ENCODE measurements at places on chromosomes 16 and 17.

- no peak for DNase-seq
These were observed 7.3 kb downstream of the MSLN start for GRCh38 chr16:767743-768235.

DNA sequence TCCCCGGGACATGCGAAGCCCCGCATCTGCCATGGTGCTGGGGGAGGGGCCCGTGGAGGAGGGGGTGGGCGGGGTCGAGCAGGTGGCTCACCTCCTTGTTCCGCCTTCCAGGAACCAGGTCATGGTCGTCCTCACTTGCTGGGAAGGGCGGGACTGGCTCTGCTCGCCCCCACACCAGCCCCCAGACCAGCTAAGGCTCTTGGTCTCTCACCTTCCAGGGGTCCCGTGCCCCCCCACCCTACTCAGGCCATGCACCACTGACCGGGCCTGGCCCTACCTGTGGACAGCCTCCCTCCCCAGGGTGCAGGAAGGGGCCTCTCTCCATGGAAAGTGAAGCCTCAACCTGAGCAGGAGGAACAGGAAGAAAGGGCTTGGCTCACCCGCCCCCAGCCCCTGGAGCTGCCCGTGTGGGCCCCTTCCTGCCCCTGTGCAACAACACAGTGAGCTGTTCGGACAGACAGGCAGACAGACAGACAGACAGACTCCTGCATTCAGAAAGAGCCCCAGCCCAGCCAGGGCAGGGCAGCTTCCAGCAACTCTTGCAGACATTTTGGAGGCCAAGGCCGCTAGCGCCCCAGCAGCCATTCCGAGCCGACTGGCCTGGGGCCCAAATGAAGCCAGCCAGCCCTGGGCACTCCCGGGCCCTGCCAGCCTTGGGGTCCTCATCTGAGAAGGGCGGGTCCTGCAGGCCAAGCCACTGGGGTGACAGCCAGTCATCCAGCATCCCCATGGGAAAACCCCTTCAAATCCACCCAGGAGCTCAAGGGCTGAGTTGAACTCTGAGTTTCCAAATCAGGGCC is 8.1 kb upstream of the KREMEN2 start:
- no peak for DNase-seq

- no peak for DNase-seq
These were observed 452.2 kb downstream of the KCNJ2 start for GRCh38 chr17:70621566-70621965.

DNA sequence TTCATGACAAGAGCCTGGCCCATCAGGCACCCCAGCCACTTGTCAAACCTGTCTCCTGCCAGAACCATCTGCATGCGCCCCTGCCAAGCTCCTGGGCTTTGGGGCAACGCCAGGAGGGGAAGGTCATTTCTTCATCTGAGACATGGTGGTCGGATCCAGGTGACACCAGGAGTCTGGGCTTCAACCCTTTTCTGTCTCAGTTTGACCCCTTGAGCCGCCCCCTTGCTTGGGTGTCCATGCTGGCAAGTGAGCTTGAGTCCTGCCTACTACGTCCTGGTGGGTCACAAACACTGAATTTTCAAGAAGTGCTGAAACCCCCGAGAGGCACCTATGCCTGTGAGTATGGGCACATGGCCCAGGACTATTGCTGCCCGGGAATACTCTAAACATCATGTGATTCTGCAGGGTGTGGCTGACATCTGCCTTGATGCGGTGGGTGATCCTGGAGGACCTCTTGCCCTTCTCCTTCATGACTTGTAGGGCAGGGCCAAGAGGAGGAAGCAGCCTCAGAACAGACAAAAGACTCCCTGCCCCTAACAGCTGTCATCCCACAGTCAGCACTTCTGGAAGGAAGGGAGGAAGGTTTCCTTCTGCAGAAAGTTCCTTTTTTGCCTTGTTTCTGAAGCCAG is 43.4 kb downstream of the TNFRSF13B start:
- no peak for DNase-seq

DNA sequence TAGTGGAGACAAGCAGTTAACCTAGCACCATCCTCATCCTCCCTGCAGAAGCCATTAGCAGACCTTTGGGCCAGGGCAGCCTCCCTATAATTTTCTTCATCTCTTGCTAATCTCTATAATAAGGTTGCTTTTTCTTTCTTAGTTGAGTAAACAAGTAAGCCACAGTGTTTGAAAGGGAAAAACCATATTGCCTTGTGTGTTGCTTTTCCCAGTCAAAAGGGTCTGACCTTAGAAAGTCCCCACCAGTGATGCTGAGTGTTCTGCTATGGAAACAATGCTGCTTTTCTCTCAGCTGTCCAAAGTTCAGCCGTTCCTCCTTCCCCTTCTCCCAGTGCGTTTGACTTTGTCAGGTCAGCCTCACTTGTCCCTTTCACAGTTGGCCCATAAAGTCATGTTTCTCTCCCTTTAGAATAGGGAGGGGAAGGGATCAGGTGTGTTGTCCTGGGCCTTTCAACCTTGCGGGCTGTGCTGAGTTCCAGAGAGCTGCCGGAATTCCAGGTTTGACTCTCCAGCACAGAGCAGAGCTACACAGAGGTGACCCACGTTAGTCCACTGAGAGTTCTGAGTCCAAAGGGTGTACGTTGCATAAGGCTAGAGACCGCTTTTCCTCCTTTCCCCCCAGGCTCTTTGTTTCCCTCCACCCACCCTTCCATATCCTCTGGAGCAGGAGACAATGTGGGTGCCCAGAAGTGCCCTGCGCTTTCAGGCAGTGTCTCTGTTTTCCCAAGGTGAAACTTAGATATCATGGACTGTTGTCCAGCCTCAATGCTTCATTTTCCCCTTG is 15.9 kb upstream of the CLEC18C start:
- no peak for DNase-seq

DNA sequence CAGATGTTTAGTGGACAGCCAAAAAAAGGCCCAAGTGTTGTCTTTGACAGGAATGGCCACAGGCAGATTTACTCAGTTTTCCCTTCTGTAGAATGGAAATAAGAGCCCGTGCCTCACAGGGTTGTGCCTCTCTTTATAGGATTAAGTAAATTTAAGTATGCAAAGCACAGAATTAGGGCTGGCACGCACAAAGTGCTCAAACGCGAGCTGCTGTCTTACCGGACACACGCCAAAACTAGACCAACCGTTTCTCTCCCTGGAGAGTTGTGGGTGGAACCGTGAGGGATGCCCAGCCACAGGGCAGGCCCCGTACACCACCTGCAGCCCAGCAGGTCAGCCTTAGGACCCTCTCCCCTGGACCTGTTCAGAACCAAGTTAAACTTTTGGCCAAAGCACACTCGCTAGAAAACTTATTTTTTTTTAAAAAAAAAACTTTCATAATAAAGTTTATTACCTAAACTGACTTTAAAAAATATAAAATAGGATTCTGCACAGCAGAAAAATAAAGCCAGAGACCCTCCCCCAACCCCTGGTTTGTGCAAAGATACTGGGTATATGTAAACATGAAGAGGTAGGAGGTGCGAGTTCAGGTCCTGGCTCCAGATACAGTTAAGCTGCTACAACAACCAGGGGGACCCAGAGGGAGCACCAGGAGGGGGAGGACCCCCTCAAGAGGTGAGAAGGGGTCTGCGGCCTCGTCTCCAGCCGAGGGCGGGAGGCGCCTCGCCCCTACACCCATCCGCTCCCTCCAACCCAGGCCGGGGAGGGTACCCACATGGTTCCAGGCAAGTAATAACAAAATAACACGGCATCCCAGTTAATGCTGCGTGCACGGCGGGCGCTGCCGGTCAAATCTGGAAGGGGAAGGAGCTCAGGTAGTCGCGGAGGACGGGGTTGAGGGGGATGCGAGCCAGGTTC is 1.8 kb downstream of the SOCS1 start:
- DNase-seq: no peak

- DNase-seq: no peak
These were observed 12.2 kb downstream of the CMC2 start for GRCh38 chr16:80994451-80994850.

DNA sequence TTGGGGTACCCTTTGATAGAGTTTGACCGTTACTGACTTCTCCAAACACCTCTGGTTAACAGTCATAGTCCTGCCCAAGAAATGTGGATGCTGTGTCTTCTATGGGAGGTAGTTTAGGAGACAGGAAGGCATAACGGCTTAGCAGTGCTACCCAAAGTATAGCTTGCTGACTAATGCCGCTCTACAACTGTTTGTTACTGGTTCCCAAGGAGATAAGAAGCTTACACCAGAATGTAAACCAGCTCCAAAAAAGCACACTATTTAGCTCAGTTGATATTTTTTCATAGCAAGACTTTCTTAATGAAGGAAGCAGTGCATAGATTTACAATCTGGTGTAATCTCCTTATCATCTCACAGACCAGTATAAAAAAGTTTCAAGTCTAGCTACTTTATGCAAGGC is 95.7 kb downstream of the HS3ST3B1 start:
- DNase-seq: no peak

DNA sequence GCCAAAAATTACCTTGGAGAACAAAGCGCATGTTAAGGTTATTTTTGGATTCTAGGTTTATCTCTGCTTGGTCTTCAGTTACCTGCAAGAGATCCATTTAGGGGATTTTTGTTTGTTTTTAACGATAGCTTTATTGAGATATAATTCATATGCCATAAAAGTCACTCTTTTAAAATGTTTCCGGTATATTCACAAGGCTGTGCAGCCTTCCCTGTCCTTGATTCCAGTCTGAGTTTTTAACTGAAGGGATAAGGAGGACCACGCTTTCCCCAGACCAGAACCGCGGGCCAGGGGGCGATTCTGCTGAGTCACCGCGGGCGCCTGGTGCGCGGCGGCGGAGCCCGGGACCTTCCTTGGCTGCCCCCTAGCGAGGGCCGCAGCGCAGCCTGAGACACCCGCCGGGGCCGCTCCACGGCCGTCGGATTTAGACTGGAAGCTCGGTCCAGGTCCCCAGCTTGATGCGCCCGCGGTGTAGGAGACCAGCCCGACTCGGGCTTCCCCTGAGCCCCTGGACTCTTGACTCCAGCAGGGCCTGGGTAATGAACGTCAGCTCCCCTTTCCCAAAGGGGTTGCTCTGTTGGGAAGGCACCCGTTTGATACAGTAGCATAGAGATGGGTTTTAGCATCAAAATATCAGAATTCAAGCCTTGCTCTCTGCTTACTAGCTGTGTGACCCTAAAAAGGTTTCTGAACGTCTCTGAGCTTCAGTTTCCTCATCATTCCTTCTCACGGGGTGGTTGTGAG is 50.0 kb upstream of the STH start:
- peak; percentile 84 for DNase-seq

DNA sequence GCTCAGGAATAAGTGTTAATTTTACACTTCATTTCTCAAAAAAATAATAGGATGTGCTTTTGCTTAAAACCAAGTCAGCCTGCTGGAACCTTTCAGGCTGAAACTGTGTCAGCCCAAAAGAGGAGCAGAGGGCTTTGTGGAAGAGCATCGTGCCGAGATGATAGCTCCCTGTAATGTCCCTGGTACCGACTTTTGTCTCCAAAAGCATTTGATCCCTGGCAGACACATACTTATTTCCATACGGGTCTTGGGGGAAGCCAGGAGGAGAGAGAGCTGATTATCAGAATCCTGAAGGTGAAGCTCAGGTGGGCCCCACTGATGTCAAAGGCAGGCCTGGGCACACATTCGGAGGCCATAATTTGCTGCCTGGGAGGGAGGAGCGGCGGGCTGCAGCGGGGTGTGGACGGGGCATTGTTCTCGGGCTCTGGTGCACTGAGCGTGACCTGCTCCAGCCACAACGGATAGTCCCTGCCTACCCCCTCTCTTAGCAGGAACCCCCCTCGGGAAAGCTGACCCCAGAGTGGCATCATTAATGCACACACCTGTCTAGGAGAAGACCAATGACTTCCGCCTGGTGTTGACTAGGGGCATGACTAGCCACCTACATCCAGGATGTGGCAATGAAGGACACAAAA is 155.9 kb downstream of the C16orf78 start:
- DNase-seq: no peak

GRCh38 chr16:71359431-71359830 is 908 bp downstream of the CALB2 start:
- DNase-seq: no peak

GRCh38 chr17:10025976-10026901 is 121.2 kb upstream of the RCVRN start:
- DNase-seq: no peak

DNA sequence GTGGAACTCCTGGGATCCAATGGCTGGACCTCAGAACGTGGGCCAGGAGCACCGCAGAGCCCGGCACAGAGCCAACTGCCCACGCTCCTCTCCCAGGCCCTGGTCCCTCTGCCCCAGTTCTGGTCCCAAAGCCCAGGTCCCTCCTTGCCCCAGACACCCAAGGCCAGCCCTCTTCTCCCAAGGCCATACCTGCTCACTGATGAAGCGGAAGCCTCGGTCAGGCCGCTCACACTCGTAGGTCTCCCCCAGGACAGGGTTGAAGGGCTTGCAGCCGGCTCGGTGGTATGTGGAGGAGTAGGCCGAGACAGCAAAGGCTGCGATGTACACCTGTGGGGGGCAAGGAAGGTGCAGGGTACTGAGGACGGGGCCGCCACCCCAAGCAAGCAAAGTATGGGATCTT is 8.5 kb downstream of the OSBPL7 start:
- no peak for DNase-seq

DNA sequence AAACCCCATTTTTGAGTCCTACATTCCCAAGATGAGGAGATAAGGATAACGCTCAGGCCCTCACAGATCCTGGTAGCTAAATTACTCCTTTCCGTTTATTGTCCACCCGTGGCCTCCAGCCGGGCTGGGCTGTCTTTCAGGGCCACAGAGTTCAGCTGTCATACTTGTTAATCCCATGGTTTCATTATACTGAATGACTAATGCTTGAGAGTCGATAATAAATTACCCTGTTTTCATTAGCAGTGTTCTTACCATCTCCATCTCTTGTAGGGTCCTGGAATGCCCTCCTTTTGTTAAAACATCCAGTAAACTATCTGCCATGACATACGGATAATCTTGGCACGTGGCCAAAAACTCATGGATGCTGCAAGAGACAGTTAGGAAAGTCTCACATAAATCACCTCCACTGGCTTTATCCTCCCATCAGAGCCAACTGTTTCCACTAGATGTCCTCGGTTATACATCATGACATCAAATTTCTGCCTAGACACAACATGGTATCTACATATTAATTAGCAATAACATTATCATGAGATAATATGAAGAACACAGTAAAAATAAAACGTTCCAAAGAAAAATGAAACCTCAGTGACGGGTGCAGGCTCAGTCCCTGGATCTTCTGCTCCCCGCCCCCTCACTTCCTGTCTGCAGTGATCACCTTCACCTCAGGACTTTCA is 45.3 kb downstream of the BRD7 start:
- DNase-seq: no peak

Measured in stimulated activated naive CD8-positive, alpha-beta T cell treated with anti-CD3 and anti-CD28 coated beads, Interleukin-15, Interleukin-2, amounts not matched to agents 100 U/mL and 50 U/mL, for 24 hours (primary cell).